Stimulated activated CD8-positive, alpha-beta memory T cell treated with anti-CD3 and anti-CD28 coated beads, Interleukin-4, amount 100 ng/mL, for 1 hour (primary cell): ENCODE measurements at places on chromosomes 4 and X.

DNA sequence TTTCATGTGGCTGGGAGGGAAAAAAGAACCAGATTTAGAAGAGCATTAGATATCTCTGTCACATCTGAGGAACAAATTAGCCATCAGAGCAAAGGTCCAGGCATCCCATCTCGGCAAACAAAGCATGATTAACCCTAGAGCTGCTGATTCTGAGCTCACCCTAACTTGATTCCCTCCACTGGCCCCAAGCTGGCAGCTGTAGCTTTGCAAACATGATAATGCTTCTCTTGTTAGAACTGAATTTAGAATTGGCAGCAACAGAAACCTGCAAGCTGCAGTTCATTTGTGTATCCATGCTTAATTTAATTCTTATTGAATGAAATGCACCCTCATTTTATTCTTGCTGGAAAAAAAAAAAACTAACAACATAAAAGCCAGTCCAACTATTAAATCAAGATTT, 289.2 kb downstream of the IL1RAPL1 start:
- DNase-seq = no peak

DNA sequence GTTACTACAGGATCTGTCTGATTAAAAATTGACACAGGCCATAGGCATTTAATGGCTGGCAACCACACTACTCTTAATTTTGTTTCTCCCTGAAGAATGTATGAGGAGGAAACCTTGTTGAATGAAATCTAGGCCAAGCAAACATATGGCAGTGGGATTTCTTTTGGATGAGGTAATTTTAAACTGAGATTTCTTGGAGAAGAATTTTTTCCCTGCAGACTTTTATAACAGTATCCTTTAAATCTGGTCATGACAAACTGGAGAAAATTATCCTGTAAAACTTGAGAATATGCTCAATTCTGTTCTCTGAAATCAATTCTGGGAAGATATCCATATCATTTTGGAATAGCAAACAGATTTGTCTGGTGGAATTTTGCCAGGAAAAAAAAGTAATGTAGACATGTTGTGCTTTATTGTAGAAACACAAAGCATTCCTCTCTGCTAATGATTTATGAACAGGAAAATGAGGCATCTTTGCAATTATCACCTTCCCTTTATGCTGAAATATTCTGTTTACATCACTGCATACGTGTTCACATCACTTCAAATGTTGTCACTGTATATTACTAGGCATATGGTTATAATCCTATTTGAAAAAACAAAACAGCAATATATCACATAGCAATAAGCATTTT, 108.3 kb upstream of the ARSJ start:
- no peak for DNase-seq

- no peak for DNase-seq
Observed at GRCh38 chr4:101871962-101872676, 81.6 kb downstream of the BANK1 start.

- DNase-seq = no peak
Observed at GRCh38 chrX:37613933-37614332, 42.5 kb downstream of the LANCL3 start.

GRCh38 chr4:87209696-87210095, 10.7 kb downstream of the KLHL8 start:
- no peak for DNase-seq

- no peak for DNase-seq
Observed at GRCh38 chrX:134171661-134172587, 65.1 kb upstream of the CCDC160 start.

GRCh38 chr4:173527103-173527891, 2.7 kb downstream of the HAND2 start:
- DNase-seq = no peak

- no peak for DNase-seq
Observed at GRCh38 chr4:140680686-140681085, 75.5 kb downstream of the TBC1D9 start.

GRCh38 chrX:1011691-1012283, 200.7 kb downstream of the CRLF2 start:
- DNase-seq = no peak

- no peak for DNase-seq
Observed at GRCh38 chr4:1616557-1616930, 67.6 kb downstream of the FAM53A start.

DNA sequence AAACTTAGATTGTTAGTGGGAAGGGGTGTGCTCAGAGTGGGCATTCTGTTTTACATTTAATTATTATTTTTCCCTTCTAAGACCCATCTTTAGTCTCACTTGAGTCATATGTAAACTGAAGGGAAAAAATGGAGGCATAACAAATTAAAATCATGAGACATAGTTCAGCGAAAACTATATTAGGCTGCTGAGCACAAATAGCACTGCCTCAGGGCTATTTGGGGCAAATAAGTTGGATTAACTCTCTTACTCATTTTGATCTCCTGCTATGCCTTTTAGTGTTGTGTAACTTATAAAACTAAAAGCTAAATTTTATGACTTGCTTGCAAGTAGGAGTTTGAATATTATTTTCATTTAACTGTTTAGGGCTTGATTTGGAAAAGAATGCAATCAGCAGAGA, 1329.2 kb upstream of the PCDH7 start:
- no peak for DNase-seq

DNA sequence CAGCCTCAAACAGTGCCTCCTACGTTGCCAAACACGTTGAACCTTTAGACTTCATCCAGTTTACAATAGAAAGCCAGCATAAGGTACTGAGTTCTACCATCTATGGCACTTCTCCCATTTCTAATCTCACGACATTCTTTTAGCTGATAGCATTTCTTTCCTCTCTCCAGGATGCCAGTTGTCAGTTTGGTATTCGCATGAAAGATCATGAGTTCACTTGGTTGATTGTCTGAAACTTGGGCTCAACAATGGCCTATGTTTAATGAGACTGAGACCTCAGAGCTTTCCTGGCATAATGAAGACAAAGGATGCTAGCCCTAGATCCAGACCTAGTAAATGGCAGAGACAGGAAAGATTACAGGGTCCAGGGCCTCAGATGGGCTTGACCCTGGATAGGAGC, 69.2 kb upstream of the SPRY1 start:
- no peak for DNase-seq

DNA sequence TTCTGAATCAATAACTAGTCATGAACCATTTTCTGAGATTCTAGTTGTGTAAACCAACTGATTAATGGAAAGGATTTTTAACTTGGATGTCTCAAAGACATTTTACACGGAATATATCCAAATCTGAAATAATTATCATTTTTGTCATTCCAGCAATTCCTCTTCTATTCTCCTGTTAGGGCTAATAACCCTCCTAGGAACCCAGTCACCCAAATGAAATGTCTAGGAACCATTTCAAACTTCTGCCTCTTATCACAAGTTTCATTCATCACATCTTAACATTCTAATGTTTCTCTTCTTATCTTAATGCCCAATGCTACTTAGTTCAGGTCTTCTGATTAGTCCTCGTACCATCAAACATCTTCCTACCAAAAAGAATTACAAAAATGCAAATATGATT, 639.8 kb downstream of the DMD start:
- DNase-seq = no peak

DNA sequence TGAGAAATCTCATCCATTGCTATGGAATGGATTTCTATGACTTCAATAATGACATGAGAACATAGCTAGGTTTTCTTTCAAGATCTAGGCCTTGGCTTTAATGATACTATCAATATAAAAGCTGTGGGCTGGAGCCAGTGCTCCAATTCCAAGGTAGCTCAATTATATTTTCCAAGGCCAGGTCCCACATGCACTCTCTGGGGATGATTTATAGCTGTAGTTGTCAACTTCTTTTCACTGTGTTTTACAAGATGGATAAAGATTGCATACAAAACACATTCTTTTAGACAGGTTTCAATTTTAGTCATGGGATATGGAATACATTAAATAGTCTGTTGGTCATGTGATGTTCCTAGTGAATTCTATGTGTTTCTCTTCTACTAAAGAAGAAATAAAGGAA, 156.7 kb downstream of the DCAF12L1 start:
- DNase-seq = no peak

DNA sequence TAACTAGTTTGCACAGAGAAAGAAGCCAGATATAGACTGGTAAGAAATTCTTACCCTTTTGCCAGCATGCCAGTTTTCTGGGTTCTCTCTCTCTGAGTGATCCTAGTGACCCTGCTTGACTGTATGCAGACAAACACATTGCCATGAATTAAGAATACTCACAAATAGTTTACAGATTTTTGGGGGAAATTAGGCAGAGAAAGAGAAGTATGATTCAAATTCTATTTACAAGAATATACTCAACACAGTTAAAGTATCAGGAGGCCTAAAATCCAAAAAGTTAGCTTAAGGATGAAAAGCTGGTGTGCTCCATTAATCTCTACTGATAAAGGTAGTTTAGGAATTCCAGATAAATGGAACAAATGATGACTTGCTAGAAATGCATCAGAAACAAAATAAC, 18.4 kb downstream of the MOB1B start:
- no peak for DNase-seq

- DNase-seq = no peak
Observed at GRCh38 chr4:123924536-123924935, 527.9 kb downstream of the SPRY1 start.

DNA sequence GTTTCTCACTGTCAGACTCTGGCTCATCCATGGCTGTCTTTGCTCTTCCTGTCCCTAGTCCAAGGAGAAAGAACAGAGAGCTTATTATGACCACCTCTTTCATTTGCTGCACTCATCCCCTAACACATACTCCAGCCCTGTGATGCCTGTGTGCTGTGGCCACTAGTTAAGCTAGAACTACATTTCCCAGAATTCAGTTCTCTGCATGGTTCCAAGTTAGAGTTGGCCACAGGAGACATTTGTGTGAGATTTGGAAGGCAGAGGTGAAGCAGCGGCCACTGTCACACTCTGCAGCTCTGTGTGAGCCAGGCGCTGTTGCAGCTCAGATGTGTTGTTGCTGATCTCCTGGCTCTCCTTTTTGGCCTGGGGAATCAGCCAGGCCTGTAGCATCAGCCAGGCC, 188.2 kb upstream of the ATP6AP2 start:
- no peak for DNase-seq

DNA sequence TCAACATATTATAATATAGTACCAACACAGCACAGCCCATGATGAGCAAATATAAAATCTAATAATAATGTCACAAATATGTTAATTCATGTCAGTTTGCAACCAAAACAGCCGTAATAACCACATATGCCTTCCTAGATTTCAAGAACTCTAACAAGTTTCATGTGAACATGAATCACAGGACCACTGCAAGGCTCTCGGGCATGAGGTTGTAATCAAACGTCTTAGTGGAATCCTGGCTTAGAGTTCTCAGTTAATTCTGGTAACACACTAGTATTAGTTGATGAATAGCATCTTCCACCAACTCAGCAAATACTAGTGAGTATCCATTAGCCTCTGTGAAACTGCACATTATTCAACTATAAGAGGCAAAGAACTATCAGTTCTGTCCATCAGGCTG, 379.3 kb upstream of the TENM3 start:
- no peak for DNase-seq

DNA sequence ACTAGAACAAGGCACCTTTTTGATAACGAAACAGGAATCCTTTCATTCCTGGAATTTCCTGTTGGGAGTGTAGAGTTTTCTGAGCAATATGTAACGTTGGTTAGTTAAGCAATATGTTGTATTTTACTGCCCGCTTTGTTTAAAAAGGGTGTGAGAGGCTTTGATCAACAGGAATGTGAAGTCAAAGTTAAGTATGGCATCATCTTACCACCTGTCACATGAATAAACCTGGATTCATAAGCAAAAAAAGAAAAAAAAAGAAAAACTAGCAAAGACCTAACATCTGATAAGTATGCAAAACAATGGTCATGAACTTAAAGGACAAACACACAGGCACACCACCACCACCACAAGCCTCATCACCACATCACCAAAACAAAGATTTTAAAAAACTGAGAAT, 7.1 kb upstream of the CXCL5 start:
- no peak for DNase-seq

GRCh38 chr4:70613306-70614183, 15.0 kb upstream of the ENAM start:
- no peak for DNase-seq

DNA sequence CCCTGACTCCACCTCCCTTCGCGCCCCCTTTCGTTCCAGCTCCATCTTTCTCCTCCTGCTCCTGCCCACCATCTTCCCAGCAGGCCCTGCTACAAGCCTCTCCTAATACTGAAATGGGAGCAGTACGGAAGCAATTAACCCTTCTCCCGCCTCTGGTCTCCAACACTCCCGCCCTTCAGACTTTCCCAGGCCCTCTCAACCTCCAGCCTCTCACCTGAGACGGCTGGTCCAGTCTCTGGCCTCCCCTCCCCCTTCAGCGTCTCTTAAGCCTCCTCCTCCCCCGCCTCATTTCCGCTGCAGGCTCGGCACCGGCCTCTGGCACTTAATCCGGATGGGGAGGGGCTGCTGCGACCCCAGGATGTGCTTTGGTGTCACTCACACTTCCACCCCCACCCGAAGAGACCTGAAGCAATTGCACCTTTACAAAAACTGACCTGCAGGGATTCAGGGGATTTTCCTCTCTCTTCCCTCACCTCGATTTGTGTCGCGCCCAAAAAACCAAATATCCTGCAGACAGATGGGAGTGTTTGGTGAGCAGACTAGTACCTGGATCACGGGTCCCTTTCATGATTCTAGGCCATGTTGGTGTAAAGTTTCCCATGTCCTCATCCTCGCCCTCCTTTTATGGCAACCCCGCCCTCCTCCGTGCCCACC, 657 bp downstream of the TCEAL8 start:
- no peak for DNase-seq

GRCh38 chrX:85994228-85994627, 53.1 kb downstream of the CHM start:
- DNase-seq = no peak

GRCh38 chr4:175229154-175229553, 311.0 kb downstream of the ADAM29 start:
- no peak for DNase-seq

GRCh38 chr4:147741190-147741788, 9.4 kb downstream of the ARHGAP10 start:
- DNase-seq = no peak

GRCh38 chrX:37405956-37406355, 56.8 kb downstream of the PRRG1 start:
- DNase-seq = no peak

- no peak for DNase-seq
Observed at GRCh38 chrX:49077941-49078340, 1.7 kb downstream of the WDR45 start.

GRCh38 chr4:48546336-48546735, 56.3 kb downstream of the ZAR1 start:
- DNase-seq = no peak
